H4 (cell line): ENCODE measurements at places on chromosomes 2 and 18. TPM values are rescaled to one million over a fixed set of nuclear protein-coding genes. Genes with fewer than 3 reads are reported as not detected.
A peak's percentile ranks its signal among the peaks of the same experiment; 100 is the strongest.

DNA sequence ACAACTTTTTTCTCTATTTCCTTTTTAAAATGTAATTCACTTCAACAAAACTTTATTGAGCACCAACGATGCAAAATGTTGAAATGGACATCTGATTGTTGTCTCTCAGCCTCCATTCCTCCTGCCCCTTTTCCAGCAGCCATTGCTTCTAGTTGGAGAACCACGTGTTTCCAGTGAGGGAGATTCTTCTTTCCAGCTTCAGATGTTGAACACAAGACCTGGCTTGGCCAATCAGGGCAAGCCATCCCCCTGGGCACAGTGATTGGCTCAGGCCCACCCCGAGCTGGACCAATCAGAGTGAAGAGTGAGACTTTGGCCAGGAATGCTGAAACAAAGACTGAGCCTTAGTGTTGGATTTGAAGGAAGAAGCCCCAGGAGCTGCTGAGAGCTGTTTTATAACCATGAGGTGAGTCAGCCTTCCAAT lies 59.0 kb downstream of the E2F6 start:
- no peak for DNase-seq

DNA sequence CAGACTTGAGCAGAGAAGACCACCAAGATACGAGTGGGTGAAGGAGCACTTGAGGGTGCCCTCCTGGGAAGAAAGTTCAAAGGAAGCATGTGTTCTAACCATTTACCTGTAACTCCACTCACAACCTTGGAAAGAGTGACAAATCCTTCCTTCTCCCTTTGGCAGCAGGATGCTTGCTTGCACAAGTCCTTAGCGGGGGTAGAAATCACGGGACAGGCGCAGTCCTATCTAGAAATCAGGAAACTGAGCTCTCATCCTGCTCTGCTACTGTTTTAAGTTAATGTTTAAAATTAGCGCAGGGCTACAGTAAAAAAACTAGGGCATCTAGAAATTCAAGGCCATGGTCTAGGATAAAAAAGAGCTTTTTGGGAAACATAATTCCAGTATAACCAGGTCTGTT lies 100.9 kb upstream of the PTPRM start:
- no peak for DNase-seq

- no peak for DNase-seq
These were observed 30.2 kb downstream of the LIMS1 start for GRCh38 chr2:108564510-108564909.

GRCh38 chr2:42999391-42999841 lies 207.0 kb upstream of the HAAO start:
- DNase-seq = no peak

GRCh38 chr2:223560749-223561435 lies 41.3 kb downstream of the SCG2 start:
- DNase-seq = peak; percentile 24

DNA sequence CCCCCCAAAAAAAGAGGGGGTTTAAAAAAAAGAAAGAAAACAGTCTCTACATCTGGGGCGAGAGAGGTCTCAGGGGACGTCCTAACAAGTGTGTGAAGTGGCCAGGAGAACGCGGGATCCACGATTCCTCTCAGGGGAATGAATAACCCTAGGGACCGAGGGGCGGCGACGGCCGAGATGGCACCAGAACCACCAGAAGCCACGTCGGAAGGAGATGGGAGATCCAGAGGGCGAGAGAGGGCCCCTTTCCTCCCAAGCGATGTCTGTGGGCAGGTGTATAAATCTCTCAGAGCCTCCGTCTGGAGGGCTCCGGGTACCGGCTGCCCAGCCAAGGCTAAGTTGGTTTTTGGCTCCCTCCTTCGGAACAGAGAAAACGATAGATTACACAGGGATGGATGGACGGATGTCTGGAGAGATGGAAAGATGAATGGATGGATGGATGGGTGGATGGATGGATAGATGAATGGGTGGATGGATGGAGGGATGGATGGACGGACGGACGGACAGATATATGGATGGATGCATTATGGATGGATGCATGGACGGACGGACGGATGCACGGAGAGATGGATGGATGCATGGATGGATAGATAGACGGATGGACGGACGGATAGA lies 1.7 kb downstream of the EPHA4 start:
- no peak for DNase-seq

The TGFA gene
- total RNA-seq = 19.7 and 32.2 TPM in 2 replicates

GRCh38 chr2:111007757-111008688 lies 112.7 kb upstream of the BCL2L11 start:
- no peak for DNase-seq

The SPP2 gene
- total RNA-seq = not detected in 2 replicates

- no peak for DNase-seq
These were observed 150.9 kb downstream of the SMAD7 start for GRCh38 chr18:48799724-48800315.

The C2orf66 gene
- not detected in 2 replicates for total RNA-seq

DNA sequence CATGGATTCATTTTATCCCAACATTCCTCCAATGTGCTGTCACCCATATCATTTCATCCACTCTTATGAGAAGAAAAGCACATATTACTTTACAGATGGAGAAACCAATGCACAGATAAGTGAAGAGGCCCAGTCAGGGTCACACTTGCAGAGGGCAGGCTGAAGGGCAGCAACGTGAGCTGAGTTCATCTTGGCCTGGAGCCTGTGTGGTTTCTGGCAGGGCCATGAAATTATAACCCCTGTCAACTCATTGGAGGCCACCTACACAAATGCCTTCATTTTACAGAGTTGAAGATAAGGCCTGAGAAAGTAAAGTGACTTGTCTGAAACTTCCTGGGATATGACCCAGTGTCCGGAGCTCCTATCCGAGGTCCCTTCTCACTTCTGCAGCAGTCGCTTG lies 88.4 kb upstream of the NRP2 start:
- DNase-seq = no peak

The PLGLB1 gene
- total RNA-seq = 0.87 and 2.1 TPM in 2 replicates

- DNase-seq = peak; percentile 62
These were observed 431.6 kb downstream of the METTL4 start for GRCh38 chr18:2139691-2140090.

- DNase-seq = no peak
These were observed 8.6 kb upstream of the DES start for GRCh38 chr2:219409619-219410018.

GRCh38 chr2:234952270-234953115 lies 676 bp downstream of the SH3BP4 start:
- no peak for DNase-seq

The NYAP2 gene
- 0.53 and 0.95 TPM in 2 replicates for total RNA-seq

- no peak for DNase-seq
These were observed 34.8 kb upstream of the MGAT5 start for GRCh38 chr2:134218930-134219658.

The ANKRD30BL gene
- total RNA-seq = not detected in 2 replicates

GRCh38 chr2:210626849-210627248 lies 70.5 kb downstream of the CPS1 start:
- DNase-seq = no peak

The MCEE gene
- 7.3 and 8.4 TPM in 2 replicates for total RNA-seq

DNA sequence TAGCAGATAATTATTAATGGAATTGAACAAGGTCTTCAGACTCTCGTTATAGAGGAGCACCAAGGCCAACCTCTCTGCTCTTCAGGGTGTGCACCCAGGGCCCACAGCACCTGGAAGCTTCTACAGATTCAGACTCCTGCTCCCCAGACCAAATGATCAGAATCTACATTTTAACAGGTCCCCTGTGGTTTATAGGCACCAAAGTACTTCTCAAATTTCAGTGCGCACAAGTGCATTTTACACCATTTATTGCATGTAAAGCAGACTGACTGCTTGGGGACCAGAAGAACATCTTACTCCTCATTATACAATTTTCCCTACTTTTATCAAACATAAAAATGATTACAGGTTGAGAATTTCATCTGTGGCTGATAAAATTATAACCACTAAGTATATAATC lies 163.9 kb downstream of the COL4A4 start:
- no peak for DNase-seq

GRCh38 chr2:144323946-144324345 lies 196.0 kb downstream of the ZEB2 start:
- DNase-seq = no peak

The G6PC2 gene
- total RNA-seq = not detected in 2 replicates

- DNase-seq = no peak
These were observed 57.4 kb downstream of the LINC00305 start for GRCh38 chr18:64091526-64091925.

- DNase-seq = no peak
These were observed 797 bp downstream of the KLHL14 start for GRCh38 chr18:32771871-32772580.

The DNAJC5G gene
- total RNA-seq = not detected in 2 replicates

The MORN2 gene
- total RNA-seq = 37.9 and 48.7 TPM in 2 replicates

DNA sequence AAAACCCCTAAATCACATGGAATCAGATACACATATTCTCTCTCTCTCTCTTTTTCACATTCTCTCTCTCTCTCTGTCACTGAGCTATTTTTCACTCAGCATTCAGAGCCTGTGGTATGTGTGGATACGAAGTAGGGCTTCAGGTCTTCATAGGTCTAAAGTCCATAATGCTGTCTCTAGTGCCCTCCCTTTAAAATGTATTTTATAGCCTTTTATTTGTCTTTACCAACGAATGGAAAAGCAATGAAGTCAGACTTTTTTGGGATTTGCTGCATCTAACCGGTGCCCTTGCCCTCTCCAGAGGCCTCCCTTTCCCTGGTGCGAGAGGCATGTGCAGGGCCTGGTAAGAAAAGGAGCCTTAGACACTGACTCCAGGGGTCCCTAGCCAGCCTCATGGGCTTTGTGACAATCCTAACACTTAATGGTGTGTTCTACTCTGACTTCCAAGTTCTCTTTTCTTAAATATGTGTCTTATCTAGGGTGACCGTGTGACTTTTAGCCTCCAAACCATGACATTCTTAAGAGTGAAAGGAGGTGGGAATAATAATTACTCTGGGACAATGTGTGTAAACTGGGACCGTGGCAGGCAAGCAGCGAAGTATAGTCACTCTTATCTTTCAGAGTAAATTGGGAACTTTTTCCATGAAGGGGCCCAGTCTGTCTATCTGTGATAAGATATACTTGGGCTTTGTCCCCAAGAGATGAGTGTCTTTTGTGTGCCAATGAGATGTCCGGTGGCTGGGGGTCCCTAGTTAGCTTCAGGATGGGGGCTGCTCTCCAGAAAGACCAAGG lies 101.1 kb downstream of the B3GNT2 start:
- no peak for DNase-seq

DNA sequence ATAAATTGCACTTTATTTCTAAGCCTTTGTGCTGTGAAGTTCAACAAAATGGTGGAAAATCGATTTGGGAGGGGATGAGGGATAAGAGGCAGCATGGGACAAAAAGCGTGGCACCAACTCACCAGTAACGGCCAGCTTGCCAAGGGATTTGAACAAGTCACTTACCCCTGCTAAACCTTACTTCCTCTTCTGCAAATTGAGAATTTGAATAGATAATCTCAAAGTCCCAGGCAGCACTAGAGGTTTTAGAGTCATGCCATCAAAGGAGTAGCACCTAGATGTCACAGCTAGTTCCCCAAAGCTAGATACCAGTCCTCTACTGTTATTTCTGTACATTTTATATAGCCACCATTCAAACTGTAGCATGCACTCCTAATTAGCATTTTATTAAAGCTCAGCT lies 83.7 kb upstream of the VRK2 start:
- no peak for DNase-seq

DNA sequence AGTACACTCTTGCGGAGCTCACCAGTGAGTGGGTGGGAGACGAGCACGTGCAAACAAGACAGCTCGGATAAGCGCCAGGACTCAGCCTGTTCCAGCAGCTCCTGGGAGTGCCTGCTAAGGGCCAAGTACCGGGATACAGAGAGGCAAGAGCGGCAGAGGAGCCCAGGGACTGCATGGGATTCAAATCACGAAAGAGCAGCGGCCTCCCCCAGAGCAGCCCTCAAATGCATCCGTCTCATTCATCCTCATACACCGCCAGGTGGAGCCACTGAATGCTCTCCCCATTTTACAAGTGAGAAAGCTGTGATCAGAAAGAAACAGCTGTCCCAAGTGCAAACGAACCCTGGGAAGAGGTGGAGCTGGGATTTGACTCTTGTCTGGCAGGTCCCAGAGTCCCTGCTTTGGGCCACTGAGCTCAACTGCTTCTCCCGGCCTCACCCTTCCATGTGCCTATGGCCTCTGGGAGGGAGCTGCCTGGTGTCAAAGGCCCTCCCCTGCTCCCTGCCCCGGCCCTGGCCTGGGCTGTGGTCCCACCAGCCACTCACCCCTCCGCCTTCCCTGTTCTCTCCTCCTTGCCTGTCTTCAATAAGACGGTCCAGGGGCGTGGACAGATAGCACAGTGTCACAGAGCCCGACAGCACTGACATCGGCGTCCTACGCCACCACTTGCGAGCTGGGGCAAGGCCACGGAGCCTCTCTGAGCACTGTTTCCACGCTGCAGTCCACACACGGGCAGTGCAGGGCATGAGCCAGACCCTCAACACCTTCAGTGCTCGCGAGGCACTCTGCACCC lies 72.8 kb upstream of the TAF1B start:
- DNase-seq = peak; percentile 44

DNA sequence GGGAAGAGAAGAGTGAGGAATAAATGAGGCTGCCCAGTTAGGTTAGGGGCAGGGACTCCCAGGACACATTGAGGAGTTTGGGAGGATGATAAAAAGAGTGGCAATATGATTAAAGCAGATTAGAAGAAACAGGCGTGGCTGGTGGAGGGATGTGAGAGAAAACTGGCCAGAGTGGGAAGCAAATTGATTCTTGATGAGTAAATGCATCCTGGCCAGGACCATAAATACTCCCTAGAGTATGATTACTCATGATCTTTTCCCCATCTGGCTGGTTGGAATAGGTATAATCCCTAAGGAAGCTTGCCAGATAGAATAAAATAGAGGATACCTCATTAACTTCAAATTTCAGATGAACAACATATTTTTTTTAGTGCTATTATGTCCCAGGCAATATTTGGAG lies 21.5 kb upstream of the DAW1 start:
- no peak for DNase-seq

The CXCR1 gene
- total RNA-seq = not detected in 2 replicates

The ANO7 gene
- total RNA-seq = 0.43 and 0.91 TPM in 2 replicates

DNA sequence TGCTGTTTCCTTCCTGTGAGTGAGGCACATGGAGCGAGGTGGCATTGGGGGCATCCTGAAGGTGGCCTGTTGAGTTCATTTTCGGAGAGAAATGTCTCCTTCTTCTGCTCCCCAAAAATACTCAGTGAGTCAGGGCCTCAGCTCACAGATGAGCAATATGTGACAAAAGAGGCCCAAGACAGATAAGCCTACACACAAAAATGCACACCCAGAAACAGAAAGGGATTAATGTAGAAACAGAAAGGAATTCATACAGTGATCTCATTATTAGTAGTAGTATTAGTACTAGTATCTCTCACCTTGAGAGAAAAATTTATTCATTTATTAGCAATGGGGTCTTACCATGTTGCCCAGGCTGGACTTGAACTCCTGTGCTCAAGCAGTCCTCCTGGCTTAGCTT lies 5.1 kb downstream of the GPR75 start:
- DNase-seq = no peak

GRCh38 chr2:191664823-191665677 lies 12.9 kb upstream of the NABP1 start:
- DNase-seq = peak; percentile 17

DNA sequence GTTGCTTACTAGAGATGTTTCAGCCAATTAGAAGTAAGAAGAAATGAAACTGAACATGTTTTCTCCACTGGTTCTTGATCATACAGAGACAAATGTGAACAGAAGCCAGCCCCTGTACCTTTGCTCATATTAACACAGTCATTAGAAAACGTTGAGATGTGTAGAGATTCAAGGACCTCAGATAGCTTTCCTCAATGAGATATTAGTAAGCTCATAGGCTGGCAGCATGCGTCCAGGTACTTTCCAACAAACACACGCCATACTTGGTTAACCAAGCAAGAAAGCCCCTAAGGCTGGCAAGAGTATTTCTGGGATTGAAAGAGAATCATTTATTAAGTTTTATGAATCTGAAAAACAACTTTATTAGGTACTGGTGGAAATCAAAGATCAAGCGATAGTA lies 37.5 kb downstream of the SLC5A7 start:
- DNase-seq = no peak

The CFAP53 gene
- 1.0 TPM in 1 of 2 replicates, not detected in the other for total RNA-seq
